HCT116 (cell line): ENCODE measurements at places on chromosomes 6 and 20. TPM values are rescaled to one million over a fixed set of nuclear protein-coding genes. Genes with fewer than 3 reads are reported as not detected.

Gene CRISP1
- not detected for total RNA-seq

Gene LINC00237
- total RNA-seq: not detected

Gene OR10C1
- not detected for total RNA-seq

Gene CLVS2
- total RNA-seq: not detected

Gene PDYN
- not detected for total RNA-seq

Gene KIAA0408
- total RNA-seq: 0.25 TPM
